ENCODE measurements at places on chromosomes 7 and 10. TPM values are rescaled to one million over a fixed set of nuclear protein-coding genes. Genes with fewer than 3 reads are reported as not detected.
A peak's percentile ranks its signal among the peaks of the same experiment; 100 is the strongest.

The CALN1 gene
- not detected for total RNA-seq

The CALCR gene
- total RNA-seq, result under 0.01 TPM

The DDC gene
- not detected for total RNA-seq

The UTF1 gene
- not detected for total RNA-seq

The AKR1C8 gene
- not detected for total RNA-seq

The H2BK1 gene
- not detected for total RNA-seq

DNA sequence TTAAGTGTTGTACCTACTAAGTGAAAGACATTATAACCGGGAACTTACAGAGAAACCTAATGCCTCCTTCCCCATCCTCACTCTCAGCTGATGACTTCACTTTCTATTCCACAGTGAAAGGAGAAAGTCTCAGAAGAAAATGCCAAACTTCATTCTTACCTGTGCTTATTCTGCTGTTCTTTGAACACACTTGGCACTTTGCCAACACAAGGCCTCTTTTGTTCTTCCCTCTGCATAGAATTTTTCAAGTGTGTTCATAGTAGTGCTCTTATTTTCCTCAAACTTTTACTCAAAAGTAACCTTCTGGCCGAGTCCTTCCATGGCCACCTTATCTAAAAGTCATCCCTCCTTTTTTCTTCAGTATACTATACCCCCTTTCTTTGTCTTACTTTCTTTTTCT is 59.4 kb upstream of the ETV1 start:
- no peak for DNase-seq

- no peak for DNase-seq
These were observed 149.8 kb downstream of the PTPN20 start for GRCh38 chr10:47060993-47061500.

GRCh38 chr10:23069019-23069815 is 26.2 kb upstream of the MSRB2 start:
- DNase-seq, result no peak

- DNase-seq, result no peak
These were observed 596.3 kb downstream of the PTPRN2 start for GRCh38 chr7:157991351-157991750.

GRCh38 chr10:122124342-122124741 is 135.4 kb downstream of the TACC2 start:
- no peak for DNase-seq

- DNase-seq, result peak; percentile 10
These were observed 36.3 kb downstream of the HACD1 start for GRCh38 chr10:17580885-17581284.

DNA sequence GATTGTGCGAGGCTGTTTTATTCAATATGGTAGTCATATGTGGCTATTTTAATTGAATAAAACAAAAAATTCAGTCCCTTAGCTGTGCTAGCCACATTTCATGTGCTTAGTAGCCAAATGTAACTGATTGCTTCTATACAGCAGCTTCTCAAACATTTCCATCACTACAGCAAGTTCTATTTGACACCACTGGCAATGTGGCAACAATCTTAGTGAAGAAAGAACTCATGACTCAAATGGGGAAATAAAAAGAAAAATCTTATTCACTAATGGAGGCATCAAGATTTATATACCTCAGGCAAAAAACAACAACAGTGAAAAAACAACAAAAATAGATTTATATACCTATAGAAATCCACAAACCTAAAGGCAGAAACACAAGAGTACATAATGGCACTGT is 17.9 kb downstream of the SEM1 start:
- no peak for DNase-seq

DNA sequence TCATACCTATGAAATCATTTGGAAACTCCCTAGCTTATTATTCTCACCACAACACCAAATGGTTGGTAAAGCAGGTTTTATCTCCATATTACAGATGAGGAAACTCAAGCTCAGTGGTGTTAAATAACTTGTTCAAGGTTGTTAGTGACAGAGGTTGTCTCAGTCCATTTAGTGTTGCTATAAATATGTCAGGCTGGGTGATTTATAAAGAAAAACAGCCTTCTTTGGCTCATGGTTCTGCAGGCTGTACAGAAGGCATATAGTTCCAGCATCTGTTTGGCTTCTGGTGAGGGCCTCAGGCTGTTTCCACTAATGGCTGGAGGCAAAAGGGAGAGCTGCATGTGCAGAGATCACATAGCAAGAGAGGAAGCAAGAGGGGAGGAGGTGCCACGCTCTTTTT is 96.6 kb downstream of the ZNF438 start:
- DNase-seq, result peak; percentile 79

- no peak for DNase-seq
These were observed 7.3 kb downstream of the SEMA3A start for GRCh38 chr7:84187087-84187805.

DNA sequence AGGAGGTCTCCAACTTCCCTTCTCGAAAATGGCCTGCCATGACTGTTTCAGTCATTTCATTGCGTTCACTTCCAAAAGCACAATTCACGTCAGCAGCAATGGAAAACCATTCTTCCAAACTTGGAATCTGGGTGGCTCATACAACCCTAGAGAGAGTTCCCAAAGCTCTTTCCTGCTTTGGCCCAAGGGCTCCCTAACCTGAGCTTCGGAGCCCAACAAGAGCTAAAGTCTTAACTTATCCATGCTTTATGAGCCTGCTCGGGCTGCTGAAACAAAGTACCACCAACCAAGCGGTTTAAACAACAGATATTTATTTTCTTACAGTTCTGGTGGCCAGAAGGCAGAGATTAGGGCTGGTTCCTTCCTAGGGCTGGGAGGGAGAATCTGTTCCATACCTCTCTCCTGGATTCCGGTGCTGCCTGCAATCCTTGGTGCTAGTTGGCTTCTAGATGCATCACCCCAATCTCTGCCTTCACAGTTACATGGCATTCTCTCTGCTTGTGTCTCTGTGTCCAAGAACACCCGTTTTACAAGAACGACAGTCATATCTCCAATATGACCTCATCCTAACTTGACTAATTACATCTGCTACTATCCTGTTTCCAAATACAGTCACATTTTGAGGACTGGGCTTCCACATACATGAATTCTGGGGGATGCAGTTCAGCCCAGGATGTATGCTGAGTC is 33.5 kb downstream of the CAMK2B start:
- peak; percentile 23 for DNase-seq

GRCh38 chr7:131945313-131945911 is 389.0 kb upstream of the PODXL start:
- DNase-seq, result peak; percentile 26

Data from fibroblast of villous mesenchyme (primary cell).